LoVo (cell line): ENCODE measurements at places on chromosomes 5 and 9.

DNA sequence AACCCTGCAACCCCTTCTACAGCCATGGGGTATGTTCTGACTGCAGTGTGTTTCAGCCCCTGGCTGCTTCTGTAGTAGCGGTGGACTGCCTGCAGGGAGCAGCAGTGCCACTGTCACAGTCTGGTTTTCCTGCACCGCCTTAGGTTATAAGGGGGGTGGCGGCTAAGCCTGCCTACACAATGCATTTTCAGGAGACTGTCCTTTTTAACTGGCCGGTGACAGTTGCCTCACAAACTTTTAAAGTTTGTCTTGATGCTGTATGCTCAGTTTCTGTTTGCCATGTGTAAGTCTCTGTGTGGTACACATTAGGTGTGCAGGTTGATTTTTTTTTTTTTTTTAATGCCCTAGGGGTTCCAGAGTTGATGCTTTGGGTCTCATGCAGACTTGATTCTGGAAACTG lies 53.0 kb downstream of the NUP214 start:
- peak; percentile 14 for DNase-seq

DNA sequence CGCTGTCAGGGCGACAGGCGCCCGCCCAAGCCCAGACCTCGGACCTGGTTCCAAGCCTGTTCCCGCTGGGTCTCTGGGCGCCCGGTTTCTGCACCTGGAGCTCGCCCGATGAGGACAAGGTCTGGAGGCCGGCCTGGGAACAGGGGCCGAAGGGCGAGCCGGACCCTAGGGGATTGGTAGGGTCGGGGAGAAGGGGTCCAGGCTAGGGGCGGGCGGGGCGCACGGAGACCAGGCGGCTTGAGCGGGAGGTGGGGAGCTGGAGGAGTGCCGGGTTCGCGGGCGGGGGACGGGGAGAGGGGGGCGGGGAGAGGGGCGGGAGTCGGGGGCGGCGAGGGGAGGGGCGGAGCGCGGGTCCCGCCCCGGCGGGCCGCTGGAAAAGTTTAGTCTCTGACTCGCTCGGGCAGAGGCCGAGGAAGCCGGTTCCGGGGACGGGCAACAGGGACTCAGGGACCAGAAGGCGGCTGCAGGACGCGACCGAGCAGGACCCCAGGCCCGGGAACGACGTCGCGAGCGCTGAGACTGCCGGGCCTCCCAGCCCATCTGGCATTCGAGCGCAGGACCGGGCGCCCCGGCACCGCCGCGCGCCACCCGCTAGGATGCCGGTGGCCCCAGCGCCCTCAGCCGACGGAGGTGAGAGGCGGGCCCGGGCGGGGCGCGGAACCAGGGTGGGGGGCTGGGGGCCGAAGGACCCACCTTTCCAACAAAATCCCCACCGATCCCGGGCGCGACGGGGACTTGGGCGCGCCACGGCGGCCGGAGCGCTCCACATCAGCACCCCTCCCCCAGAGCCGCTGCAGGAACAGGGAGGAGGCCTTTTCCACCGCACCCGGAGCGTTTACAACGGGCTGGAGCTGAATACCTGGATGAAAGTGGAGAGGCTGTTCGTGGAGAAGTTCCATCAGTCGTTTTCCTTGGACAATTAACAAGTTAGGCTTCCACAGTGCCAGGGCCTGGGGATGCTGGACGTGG lies at the start of gene S1PR3:
TSS of gene S1PR3 (plus strand) at position 403 of the 969 bp plus-strand sequence. CDS start 9,733 bp downstream, outside the sequence.
- DNase-seq: no peak

DNA sequence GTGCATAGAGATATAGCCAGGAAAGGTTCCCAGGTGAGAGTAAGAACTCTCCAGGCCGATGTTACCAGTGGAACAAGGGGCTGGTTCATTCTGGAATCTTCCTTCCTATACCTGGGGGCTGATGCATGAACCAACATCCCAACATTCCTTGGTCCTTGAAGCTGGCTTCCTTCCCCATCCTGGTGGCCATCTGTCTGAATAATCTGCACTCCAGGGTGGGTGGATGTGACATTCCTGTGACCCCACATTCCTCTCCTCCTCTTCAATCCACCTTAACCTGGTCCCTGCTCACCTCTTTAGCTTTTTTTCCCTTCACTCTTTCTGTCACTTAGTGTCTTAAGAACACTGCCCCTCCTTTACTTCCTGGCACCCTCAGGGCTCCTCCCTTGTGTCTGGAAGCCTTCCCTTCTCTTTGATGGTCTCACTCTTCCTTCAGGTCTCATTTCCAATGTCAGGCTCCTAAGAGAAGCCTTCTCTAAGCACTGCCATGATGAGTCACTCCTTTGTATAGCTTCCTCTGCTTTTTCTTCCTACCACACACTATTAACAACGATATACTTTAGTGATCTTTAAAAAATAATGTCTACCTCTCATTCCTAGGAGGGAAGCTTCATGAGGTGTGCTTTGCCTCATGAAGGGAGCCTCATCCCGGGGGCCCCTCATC lies 80.3 kb downstream of the BOD1 start:
- DNase-seq: peak; percentile 9

- DNase-seq: no peak
Measured at GRCh38 chr5:145598184-145598583, 237.0 kb downstream of the PRELID2 start.

DNA sequence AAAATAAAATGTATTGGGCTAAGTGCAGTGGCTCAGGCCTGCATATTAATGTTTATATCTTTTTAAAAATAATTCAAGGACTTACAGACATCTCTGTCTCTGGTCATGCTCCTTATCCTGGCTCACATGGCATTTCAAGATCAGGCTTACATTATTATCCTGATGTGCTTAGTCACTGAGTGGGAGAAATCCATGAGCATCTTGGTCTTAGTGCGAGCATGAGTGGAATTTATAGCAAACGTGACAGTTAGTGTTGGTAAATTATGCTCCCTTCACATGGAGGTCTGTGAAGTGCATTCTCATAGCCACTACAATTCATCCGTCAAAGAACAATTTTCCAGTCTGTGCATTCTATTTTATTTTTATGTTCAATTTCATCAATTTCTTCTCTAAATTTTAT lies 237.8 kb upstream of the EDIL3 start:
- DNase-seq: no peak

DNA sequence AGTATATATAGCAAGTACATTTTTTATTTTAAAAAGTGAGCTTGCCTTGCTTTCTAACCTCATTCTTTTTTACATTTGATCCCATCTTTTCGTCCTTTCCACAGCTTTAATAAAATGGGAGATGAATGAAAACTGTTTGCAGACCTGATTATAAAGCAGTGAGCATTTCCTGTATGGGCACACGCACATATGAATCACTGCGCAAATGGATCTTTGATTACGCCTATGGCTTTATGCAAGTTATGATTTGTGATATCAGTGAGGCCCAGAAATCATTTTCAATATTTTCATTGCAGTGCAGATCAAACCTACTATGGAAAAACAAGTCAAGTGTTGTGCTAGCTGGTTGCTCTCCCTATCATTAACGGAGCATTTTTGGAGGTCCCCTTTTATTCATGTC lies 1073.0 kb downstream of the MAT2B start:
- DNase-seq: no peak

DNA sequence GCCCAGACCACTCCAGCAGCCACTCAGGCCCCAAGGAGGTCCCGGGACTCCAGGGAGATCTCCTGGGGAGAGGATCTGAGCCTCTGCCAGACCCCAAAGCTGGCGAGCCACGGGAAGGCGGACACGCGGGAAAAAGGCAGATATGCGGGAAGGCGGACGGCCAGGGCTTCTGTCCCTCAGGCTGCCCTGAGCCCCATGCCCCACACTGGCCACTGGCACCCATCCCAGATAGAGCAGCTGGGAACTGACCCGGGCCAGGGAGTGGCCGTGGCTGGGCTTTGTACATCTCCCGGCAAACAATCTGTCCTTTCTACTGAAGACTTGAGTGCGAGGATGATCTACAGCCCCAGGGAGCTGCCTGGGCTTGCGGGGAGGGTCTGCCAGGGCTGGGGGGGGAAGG lies 21.1 kb upstream of the NOTCH1 start:
- DNase-seq: no peak

DNA sequence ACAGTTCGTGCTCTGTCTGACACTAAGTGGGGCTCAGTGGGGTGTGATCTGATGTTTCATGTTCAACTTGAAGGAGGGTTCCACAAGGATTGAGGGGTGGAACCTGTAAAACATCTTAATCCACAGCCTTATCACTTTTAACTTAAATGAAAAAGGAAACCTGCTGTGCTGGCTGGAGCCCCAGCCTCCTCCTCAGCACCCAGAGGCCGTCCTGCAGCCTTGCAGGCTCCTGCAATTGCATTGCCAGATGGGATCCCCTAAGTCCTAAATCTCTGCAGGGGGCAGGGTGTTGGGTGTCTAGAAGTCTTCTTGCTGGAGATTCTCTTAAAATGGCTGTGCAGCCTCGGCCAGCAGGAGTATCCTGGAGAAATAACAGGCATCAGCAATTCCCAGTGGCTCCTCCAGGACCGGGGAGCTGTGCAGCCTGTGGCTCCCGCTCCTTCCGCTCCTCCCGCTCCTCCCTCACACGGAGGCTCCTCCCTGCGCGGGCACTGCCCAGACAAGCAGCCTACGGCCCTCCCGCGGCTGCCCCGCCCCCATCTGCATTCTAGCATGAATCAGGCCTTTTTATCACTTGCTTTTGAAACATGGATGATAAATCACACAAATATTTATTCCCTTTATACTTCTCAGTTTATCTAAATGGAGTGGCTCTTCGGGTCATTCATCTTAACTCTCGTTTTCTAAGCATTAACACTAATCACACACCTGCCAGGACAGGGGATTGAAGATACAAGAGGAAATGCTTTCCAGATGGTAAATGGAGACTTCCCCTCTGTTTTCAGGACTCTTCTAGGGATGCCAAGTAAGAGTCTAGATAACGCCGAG lies 131.0 kb downstream of the ADAMTS16 start:
- peak; percentile 85 for DNase-seq

- no peak for DNase-seq
Measured at GRCh38 chr5:168072665-168073064, 218.8 kb upstream of the WWC1 start.
